ENCODE measurements at places on chromosomes 3 and 15.
A peak's percentile ranks its signal among the peaks of the same experiment; 100 is the strongest.

DNA sequence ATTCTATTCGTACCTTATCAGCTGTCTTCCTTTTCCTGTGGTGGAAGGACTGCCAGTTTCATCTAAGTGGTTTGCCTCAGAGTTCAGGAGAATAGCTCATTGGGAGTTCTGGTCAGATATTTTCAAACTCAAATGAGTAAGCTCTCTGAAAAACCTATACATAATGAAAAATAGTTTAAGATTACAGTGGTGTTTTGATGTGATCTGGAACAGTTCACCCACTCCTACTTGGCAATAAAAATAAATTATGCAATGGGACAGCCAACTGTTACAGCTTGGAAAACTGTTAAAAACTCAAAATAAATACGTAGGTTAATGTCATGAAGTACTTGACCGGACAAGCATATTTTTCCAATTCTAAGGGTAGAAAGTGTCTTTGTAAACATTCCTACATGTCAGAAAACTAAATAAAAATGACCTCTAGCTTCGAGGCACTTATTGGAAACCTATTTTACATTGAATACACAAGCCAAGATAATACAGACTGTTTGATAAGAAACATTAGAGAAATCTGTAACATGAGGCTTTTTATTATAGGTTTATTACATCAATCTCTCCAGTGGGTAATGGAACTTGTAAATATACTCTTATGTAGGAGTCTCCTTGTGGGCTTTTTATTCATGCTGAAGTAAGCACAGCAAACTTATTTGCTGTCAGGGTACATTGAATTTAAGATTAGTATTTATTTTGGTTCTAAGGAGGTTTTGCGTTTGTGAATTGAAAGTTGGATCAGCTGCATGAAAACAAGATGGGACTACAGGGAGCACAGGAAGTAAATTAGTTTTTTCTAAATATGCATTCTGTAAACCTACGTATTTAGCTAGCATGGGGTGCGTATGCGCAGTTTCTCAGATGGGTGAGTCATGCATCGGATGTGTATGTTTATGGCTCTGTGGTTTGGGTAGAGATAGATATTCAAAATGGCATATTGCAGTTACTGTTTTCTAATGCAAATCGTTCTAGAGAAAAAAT is 453.1 kb downstream of the IL5RA start:
- DNase-seq, result no peak

DNA sequence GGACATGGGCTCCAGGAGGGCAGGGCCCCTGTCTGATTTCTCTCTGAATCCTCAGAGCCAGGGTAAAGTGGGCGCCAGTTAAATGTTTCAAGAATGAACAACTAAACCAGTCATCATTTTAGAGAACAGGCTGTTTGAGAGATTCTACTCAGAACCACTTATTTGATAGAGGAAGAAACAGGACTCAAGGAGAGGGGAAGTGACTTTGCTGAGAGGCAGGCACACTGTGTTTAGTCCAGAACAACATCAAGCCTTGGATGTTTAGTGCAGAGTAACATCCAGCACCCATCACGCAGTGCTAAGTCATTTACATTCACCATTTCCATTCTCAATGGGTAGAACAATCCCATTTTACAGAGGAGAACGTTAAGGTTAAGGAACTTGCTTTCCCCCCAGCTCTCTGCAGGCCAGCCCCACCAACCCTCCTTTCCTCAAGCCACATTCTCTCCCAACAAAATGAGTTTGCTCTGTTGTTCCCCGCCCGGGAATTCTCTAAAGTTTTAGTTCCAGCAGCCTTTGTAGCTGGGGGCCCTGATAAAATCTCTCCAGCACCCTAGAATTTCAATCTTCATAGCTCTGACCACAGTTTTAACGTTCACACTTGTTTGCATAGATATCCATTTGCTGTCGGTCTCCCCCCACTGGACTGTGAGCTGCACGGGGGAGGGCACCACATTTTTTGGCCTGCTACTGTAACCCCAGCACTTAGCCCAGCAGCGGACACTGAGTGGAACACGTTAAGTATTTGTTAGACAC is 962 bp downstream of the NMNAT3 start:
- no peak for DNase-seq

DNA sequence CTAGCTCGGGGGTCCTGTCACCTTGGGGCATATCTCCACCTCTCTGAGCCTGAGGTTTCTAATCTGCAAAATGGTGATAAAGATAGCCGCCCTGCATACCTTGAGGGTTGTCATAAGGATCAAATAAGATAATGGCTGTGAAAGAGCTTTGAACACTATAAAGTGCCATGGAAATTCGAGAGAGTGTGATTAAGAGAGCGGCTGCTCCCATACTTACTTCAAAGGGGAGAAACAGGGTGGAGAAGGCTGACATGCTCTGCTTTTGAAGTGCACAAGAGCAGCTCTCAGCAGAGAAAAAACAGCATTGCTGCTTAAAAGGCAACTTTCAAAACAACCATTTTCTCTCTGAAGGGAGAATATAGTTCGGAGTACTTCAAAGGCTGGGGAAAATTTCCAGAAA is 529.2 kb downstream of the EPHB1 start:
- DNase-seq, result no peak

- no peak for DNase-seq
Measured at GRCh38 chr3:101813817-101814440, 34.9 kb downstream of the NXPE3 start.

- DNase-seq, result no peak
Measured at GRCh38 chr3:100523050-100523760, 30.8 kb downstream of the TMEM45A start.

- no peak for DNase-seq
Measured at GRCh38 chr3:16400106-16400931, 113.2 kb downstream of the RFTN1 start.

DNA sequence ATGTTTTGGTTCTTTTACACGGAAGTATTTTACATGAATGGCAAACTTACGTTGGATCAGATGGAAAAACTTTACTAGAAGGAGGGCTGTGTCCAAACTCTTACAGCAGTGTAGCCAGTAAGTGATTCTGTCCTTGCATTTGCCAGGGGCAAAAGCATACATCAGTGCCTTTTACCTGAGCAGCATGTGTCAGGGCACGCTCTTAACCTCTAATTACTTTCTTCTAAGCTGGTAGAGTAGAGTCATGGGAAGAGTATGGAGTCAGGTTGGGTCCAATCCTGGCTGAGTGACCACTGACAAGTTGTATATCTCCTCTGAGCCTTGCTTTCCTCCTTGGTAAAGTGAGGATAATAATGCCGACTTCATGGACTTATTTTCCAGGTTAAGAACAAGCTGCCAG is 47.1 kb downstream of the RYR3 start:
- DNase-seq, result no peak

GRCh38 chr3:181567311-181568075 is 144.2 kb upstream of the SOX2 start:
- DNase-seq, result no peak

DNA sequence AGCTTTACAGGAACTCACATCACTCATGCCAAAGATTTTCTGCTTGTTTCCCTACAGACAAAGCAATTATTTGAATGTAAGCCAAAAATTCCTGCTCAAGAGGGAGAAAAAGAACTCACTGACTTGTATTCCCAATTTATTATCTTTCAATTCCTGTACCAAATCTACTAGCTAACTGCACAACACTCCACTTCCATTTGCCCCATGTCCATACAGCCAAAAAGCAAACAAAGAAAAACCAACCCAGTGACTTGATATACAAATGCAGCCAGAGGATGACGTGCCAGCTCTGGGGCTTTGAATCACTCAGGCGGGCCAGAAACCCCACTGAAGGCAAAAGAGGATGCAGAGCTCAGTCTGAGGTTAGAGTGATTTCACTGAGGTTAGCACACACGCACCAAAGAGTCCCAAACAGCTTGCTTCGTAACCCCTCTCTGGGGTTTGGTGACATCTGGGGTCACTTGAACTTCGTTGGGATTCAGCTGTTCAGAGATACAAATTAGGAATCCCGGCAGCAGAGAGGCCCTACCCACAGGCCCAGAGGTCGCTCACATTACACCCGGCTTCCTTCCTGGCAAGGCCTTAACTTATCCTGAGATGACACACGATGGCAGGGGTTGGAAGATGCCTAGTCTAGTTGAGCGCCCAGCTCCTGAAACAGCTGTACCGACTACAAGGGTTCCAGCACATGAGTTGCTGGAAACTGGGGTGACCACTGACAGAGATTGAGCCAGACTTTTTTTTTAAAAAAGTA is 1.6 kb downstream of the RFTN1 start:
- DNase-seq, result peak; percentile 34

DNA sequence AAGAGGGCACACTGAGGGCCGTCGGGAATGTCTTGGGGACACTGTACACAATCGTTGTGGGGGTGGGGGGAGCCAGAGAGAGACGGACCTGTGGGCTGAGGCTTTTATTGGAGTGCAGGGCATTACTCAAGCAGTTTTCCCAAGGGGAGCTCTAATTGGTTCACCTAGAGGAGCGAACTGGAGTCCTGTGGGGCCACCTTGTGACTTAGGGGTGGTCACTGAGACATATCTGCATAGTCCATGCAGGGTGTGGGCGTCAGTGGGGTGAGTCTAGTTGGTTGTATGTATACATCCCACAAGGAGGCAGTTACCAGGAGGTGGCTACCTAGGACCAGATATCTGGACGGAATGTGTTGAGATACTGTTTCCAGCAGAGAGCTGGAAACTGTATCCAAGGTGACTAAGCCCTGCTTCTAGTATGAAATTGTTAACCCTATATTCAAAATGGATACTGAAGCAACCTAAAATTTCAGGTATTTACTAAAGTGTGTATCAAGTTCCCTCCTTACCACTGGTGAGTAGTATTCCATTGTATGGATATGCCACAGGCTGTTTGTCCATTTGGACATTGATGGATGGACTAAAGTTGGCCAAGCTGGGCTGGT is 2.6 kb upstream of the PIGZ start:
- DNase-seq, result no peak

- DNase-seq, result no peak
Measured at GRCh38 chr3:188915127-188915526, 256.6 kb upstream of the TPRG1 start.

DNA sequence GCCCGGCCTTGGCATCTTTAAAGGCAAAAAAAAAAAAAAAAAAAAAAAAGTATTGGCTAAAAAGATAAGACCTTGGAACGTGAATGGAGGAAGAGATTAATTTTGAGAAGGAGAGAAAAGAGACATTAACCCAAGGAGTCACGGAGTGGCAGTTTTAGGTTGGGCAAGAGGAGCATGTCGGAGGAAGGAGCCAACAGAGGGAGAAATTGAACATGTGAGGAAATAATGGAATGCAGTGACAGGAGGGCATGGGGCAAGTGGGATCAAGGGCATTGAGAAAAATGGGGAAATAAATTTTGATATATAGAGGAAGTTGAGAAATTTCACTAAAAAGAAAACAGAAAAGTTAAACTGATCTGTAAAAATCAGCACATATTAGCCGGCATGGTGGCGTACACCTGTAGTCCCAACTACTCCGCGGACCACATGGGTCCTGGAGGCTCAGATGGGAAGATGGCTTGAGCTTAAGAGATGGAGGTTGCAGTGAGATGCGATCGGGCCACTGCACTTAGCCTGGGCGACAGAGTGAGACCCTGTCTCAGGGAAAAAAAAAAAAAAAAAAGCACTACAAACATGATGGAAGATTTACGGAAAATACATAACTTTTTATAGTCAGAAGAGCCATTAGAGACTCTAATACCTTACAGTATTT is 1.2 kb downstream of the HAUS2 start:
- no peak for DNase-seq

DNA sequence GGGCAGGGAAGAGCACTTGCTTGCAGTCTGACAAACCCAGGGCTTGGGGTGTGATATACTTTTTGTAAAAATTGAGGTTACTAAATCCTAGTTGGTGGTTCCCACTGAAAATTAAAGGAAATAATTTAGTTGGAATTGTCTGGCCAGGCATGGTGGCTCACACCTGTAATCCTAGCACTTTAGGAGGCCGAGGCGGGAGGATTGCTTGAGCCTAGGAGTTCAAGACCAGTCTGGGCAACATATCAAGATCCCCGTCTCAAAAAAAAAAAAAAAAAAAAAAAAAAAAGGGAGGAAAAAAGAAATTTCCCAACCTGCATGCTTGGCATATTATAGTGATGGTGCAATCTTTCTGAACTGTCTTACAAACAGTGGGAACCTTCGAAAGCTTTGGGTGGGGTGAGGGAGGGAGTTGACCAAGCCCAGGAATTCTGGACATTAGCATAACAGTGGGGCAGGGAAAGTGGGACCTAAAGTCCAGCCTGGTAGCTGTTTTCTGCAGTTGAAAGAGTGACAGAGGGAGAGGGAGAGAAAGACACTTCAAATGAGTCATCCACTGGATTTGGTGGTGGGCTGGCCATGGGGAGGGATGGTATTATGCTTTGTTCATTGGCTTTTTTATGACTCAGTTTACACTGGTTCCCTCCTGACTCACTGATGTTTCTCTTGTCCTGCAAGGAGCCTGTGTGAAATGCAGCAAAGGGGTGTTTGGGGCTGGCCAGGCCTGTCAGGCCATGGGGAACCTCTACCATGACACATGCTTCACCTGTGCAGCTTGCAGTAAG is 41.1 kb downstream of the LIMD1 start:
- no peak for DNase-seq

- DNase-seq, result no peak
Measured at GRCh38 chr15:65821070-65821469, 29.0 kb upstream of the DENND4A start.

- DNase-seq, result no peak
Measured at GRCh38 chr3:156781310-156782230, 44.6 kb upstream of the LEKR1 start.

- peak; percentile 69 for DNase-seq
Measured at GRCh38 chr3:69120879-69121464, 1.4 kb downstream of the LMOD3 start.

GRCh38 chr3:55169608-55170072 is 241.8 kb upstream of the LRTM1 start:
- DNase-seq, result no peak

GRCh38 chr3:12356996-12357395 is 68.1 kb downstream of the PPARG start:
- no peak for DNase-seq

- no peak for DNase-seq
Measured at GRCh38 chr15:59282515-59283337, 76.1 kb downstream of the LDHAL6B start.

DNA sequence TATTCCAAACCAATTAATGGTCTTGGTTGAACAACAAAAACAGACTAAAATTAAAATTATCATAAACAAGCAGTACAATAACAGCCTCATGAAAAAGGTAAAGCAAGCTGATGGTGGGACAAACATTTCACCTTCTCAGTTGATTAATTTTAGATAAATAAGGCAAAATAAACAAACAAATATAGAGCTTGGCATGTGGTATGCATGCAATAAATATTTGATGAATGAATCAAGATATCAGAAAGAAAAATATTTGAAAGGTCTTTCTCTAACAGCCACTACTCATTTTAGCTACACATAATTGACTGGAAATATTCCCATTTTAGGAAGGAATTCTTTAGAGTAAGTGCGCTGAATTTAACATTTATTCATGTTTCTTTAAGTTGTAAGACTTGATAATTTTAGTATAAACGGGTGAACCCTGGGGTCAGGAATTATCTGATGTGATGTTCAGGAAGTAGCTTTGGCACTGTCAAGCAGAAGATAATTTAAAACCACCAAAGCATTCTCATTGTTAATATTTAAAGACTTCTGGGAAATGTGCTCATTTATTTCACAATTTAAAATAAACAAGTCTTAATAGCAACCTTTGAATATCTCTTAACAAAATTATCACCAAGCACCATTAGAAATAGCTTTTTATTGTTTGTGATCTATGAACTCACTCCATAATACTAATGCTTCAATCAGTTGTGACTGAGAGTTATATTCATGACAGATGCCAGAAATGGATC is 372.3 kb upstream of the TGFBR2 start:
- no peak for DNase-seq

Data from stimulated activated CD8-positive, alpha-beta memory T cell treated with anti-CD3 and anti-CD28 coated beads, Interleukin-7, amount 100 ng/mL, for 1 hour (primary cell).